ENCODE measurements at places on chromosomes 7 and 10. TPM values are rescaled to one million over a fixed set of nuclear protein-coding genes. Genes with fewer than 3 reads are reported as not detected.

The PRPS1L1 gene
- total RNA-seq, result not detected

The C7orf33 gene
- not detected for total RNA-seq

The CCM2 gene
- 56.0 TPM for total RNA-seq

The CFAP46 gene
- total RNA-seq, result 0.87 TPM

The NKX2-3 gene
- not detected for total RNA-seq

The CRHR2 gene
- total RNA-seq, result not detected

The SOSTDC1 gene
- not detected for total RNA-seq

The SLC29A4 gene
- total RNA-seq, result 3.6 TPM

The RALA gene
- 60.5 TPM for total RNA-seq

The OGDHL gene
- 0.37 TPM for total RNA-seq

The PRRT4 gene
- under 0.01 TPM for total RNA-seq

The AGAP5 gene
- total RNA-seq, result 2.7 TPM

The CYP3A5 gene
- total RNA-seq, result 4.8 TPM

The OR9A2 gene
- total RNA-seq, result not detected

The MRC1 gene
- total RNA-seq, result 0.12 TPM

The RPA3 gene
- 66.8 TPM for total RNA-seq

The MACROH2A2 gene
- total RNA-seq, result 3.9 TPM

The PTPRZ1 gene
- total RNA-seq, result 0.89 TPM

The TFEC gene
- 0.50 TPM for total RNA-seq

The ANK3 gene
- 7.2 TPM for total RNA-seq

The GPR85 gene
- 8.6 TPM for total RNA-seq

The MRLN gene
- not detected for total RNA-seq

The ZNF37A gene
- total RNA-seq, result 11.4 TPM

The A1CF gene
- not detected for total RNA-seq

The MAGI2 gene
- total RNA-seq, result 29.1 TPM

The SSC4D gene
- 0.55 TPM for total RNA-seq

The IL15RA gene
- 6.2 TPM for total RNA-seq

The LRGUK gene
- 0.12 TPM for total RNA-seq

The FAM107B gene
- 34.2 TPM for total RNA-seq

The NRP1 gene
- total RNA-seq, result 516 TPM

The FAM25A gene
- total RNA-seq, result not detected

The TMEM196 gene
- total RNA-seq, result not detected

The GBX1 gene
- not detected for total RNA-seq

The TIMM23B gene
- 25.4 TPM for total RNA-seq

The ASB15 gene
- total RNA-seq, result not detected

The VSTM2A gene
- total RNA-seq, result not detected

The CYP3A4 gene
- not detected for total RNA-seq
